Stimulated activated CD8-positive, alpha-beta memory T cell treated with anti-CD3 and anti-CD28 coated beads, Interleukin-15, amount 100 ng/mL, for 24 hours (primary cell): ENCODE measurements at places on chromosomes 11 and 22.
A peak's percentile ranks its signal among the peaks of the same experiment; 100 is the strongest.

- DNase-seq, result peak; percentile 76
Measured at GRCh38 chr11:67265633-67266448, 432 bp upstream of the GRK2 start.

GRCh38 chr11:61949169-61950034 is 749 bp upstream of the BEST1 start:
- DNase-seq, result no peak

DNA sequence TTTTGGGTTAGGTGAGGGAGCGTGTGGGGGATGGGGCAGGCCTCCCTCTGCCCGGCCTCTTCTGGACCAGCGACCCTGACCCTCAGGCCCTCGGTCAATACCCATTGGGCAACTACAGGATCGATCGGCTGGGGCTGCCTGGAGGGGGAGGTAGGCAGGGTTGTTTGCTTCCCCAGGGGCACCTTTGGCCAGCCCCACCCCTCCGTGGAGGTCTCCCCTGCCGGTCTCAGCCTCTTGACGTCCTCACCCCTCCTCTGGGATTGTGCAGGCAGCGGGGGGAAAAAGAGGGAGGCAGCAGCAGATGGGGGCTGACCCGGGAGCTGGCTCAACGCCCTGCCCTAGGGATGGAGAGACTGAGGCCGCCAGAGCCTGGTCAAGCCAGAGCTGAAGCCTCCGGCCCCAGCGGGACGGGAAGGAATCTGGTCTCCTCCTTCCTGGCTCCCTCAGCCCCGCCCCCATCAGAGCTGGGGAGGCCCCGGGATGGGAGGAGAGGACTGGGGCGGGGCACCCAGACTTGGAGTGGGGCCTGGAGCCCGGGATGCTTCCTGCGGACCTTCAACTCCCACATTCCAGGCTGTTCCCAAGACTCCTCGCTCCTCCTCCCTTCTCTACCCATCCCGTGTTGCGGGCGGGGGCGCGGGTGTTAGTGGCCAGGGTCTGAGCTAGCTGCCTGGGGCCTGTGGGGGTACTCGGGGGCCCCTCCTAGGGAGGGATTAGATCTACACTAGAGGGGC is 14.4 kb upstream of the CDC42EP1 start:
- DNase-seq, result no peak

DNA sequence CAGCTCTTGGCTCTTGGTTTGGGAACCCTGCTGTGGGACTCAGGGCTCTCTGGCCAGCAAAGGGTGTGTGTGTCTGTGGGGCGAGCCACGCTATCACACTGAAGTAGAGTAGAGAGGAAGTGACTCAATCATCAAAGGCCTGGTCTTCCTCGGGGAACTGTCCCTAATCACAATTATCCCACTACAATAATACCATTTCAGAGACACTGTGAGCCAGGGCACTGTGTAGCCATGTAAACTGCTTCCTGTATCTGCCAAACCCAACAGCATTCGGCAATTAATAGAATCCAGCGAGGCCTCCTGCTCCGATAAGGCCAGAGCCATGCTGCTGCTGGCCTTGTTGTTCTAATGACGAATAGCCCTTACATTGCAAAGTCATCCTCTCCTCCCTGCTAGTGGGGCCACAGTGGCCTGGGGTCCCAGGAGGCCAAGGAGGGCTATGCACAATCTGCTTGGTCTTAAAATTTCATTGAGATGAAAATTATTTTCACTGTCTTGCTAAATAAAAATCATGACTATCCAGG is 49.8 kb upstream of the LMO2 start:
- DNase-seq, result no peak

- no peak for DNase-seq
Measured at GRCh38 chr11:44753961-44754645, 27.3 kb downstream of the TSPAN18 start.

DNA sequence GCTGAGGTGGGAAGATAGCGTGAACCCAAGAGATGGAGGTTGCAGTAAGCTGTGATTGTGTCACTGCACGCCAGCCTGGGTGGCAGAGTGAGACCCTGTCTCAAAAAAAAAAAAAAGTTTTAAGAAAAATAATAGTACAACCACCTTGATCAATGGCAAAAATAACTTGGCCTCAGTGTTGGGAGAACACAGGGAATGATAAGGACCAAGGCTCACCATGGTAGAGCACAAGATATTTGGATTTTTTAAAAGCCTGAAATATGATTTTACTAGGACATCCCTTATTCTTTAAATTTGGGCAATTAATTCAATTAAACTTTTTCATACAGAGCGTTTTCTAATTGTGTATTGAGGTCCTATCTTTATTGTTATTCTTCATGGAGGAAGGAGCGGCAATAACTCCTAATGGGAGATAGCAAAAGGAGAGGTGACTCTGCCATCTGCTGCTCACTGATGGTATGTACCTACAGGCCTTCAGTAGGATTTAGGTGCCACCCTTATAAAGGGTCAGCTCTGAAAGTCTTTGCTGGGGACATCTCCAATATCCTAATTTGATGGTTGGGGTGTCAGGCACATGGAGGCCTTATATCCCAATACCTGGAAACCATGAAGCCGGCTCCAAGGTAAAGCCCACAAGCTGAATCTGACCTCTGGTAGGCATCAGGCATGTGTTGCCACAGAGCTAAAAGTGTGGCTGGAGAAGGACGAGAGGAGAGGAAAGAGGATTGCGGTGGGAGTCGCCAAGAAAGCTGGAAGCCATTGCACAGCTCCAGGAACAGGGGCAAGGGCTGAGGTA is 21.9 kb upstream of the POLD3 start:
- no peak for DNase-seq
